ENCODE measurements at places on chromosomes 1 and 21.
A peak's percentile ranks its signal among the peaks of the same experiment; 100 is the strongest.

DNA sequence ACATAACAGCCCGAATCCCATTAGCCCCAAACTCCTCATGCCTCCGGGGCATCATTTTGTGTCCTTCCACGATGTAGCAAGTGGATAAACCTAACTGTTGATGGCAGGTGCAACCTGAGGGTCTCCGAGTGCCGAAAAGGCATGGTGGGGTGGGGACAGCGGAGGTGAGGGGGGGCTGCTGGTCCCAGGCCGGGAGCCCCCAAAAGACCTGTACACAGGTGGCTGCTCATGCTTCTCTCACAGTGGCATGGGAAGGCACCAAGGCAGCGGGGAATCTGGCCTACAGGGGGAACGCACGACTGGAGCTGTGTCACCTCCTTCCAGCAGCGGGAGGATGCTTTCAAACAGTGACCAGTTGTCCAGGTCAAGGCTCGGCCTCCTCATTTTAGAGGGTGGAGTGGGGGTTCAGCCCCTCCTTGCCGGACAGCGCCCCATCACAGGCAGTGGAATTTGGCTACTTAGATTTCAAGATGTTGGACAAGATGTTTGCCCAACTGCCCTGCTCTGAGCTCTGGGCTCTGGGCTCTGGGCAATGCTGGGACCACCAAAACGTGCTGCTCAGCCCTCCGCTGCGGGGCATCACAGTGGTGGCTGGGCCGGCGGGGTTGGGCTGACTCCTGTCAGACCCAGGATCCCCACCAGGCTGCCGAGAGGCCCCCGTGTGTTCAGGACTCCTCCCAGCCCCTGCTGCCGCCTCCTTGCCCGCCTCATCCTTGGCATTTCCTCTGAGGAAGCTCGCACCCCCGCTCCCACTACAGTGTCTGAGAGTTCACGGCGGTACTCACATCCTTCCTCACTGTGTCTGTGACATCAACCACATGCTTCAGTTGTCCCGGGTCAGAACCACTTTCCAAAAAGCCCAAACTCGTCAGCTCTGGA lies 7.6 kb downstream of the DNMT3L start:
- no peak for DNase-seq

DNA sequence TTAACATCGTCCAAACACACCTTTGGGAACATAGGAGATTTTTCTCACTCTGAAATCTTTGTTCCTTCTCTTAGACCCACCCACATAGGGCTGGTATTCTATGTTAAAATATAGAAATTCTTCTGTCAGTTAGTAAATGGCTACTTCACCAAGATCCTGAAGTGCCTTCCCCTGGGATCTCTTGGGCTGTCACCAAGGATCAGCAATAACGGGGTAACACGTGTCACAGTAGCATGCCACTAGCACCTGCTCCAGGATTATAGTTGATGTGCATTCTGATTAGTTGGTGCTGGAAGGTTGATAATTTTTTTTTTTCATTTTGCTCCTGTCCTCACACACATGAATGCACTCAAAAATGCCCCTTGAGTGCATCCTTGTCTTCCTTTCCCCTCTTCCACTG lies 298.7 kb downstream of the NTNG1 start:
- no peak for DNase-seq

- DNase-seq = no peak
Measured at GRCh38 chr1:63327417-63328054, 5.2 kb downstream of the FOXD3 start.

- no peak for DNase-seq
Measured at GRCh38 chr1:222829868-222830267, 15.0 kb downstream of the DISP1 start.

DNA sequence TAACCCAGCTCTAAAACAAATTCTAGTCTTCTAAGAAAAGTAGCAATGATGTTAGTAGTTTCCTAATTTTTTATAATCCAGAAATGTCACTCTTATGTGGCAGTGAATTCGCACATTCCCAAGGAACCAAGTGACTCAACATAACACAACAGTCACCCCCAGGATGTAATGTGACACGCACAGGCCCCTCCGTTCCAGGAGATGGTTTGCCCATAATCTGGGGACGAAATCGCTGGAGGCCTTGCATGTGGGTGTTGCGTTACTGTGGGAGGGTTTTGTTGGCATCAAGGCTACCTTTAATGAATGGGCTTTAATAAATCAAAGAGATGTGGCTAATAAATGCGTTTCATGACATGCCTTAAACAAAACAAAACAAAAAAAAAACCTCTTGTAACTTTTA lies 50.9 kb downstream of the EVA1C start:
- no peak for DNase-seq

DNA sequence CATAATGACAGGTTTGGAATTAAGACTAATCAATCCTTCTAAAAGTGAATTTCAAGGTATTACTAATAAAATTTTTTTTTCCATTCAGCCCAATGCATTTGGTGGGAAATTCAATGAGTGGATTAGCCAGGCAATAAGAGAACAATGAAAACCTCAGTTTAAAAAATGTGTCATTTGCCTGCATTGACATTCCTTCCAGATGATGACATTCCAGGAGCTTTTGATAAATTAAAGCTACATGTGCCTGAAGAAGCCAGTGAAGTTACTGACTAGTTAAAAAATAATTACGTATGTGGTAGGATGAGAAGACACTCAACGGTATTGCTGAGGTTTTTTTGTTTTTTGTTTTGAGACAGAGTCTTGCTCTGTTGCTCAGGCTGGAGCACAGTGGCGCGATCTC lies 37.9 kb upstream of the RC3H1 start:
- no peak for DNase-seq

GRCh38 chr1:18198260-18198659 lies 90.7 kb downstream of the IGSF21 start:
- no peak for DNase-seq

- no peak for DNase-seq
Measured at GRCh38 chr1:35847935-35848565, 35.0 kb upstream of the AGO1 start.

GRCh38 chr1:151534662-151535278 lies 5.3 kb upstream of the TUFT1 start:
- peak; percentile 79 for DNase-seq

- no peak for DNase-seq
Measured at GRCh38 chr1:215292932-215293331, 210.4 kb downstream of the KCNK2 start.

DNA sequence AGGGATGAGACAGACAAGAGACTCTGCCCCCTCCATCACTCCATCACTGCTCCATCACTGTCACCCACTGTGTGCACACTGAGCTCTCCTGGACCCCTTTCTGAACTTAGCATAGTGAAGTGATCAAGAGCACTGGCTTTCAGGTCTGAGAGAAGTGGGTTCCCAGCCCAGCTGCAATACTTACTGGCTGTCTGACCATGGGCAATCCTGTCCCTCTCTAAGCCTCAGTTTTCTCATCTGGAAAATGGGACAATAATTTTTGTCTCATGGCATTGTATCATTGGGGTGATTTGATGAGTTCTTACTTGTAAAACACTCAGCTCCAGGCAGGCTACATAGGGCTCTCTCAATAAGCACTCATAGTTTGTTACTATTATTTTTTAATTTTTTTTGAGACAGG lies 7.5 kb upstream of the RPS6KA1 start:
- DNase-seq = no peak

- no peak for DNase-seq
Measured at GRCh38 chr1:231236208-231236591, 4.8 kb upstream of the GNPAT start.
